Heart left ventricle (tissue), 16 donors: ENCODE measurements at places on chromosomes 1 and 21. TPM values are rescaled to one million over a fixed set of nuclear protein-coding genes. Genes with fewer than 3 reads are reported as not detected.

DNA sequence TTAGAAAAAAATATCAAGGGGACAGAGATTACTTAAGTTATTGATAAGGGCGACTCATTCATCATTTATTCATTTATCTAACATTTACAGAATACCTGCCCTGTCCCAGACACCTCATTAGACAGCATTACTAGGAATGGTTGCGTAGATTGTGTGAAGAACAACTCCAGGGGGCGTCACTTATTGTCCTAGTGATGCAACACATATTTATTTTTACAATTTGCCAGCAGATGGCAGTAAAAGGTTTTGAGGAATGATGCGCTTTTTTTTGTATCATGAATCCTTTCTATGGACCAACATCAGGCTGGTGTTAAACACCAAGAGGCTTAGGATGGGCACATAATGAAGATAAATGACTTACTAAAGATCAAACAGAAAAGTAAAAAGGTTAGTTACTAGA lies 5.5 kb downstream of the NCAM2 start:
- no peaks in the 10 kb centered on the region for H3K36me3 ChIP-seq
- no peaks in the 10 kb centered on the region for H3K27me3 ChIP-seq
- H3K4me3 ChIP-seq, result no peak overlapping the region
- H3K27ac ChIP-seq, result no peak overlapping the region

DNA sequence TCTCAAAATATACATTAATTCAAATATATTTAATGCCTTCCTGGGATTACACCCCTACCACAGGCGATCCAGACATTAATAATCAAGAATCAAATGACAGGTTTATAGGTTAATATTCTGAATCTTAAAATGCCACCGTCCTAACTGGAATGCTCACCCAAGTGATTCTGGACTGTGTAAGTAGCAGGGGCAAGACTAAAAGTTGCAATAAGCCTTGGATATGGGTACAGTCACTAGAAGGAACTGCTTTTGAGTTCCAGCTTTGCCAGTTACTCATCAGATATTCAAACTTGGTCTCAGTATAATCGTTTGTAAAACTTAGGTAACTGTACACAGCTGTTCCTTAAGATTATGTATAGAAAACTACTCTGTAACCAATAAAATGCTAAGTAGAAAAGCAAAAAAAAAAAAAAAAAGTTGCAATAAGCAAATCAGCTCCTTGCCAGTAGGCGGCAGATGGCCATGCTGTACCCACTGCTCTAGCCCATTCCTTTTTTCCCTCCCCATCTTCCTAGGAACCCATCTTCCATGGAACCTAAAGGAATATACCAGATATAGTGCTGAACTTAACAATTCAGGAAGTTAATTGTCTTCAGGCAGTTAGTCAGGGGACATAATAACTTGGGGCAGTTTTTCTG lies 10.5 kb downstream of the RO60 start:
- H3K36me3 ChIP-seq, result peaks cover 22% of the 10 kb centered on the region
- H3K27ac ChIP-seq, result no peak overlapping the region
- no peaks in the 10 kb centered on the region for H3K27me3 ChIP-seq

DNA sequence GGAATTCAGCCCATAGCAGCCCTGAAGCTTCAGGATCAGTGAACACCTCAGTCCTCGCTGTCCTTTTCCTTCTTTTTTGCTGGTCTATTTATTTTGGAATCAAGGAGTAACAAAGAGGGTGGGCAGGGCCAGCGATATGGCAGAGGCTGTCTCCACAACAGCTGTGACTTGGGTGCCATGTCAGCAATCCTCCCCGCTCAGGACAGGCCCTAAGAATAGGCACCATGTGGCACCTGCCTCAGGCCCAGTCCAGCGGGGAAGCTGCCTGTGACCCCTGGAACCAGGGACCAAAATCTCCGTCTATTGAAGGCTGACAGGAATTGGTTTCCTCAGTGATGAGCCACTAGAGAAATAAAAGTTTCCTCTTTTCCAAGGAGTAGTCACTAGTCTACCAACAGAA lies 58.6 kb upstream of the TNR start:
- DNase-seq, result no peak
- H3K27ac ChIP-seq, result no peak overlapping the region
- no peaks in the 10 kb centered on the region for H3K27me3 ChIP-seq
- H3K4me3 ChIP-seq, result no peak overlapping the region
- H3K4me1 ChIP-seq, result no peaks in the 10 kb centered on the region
- no peaks in the 10 kb centered on the region for H3K36me3 ChIP-seq

DNA sequence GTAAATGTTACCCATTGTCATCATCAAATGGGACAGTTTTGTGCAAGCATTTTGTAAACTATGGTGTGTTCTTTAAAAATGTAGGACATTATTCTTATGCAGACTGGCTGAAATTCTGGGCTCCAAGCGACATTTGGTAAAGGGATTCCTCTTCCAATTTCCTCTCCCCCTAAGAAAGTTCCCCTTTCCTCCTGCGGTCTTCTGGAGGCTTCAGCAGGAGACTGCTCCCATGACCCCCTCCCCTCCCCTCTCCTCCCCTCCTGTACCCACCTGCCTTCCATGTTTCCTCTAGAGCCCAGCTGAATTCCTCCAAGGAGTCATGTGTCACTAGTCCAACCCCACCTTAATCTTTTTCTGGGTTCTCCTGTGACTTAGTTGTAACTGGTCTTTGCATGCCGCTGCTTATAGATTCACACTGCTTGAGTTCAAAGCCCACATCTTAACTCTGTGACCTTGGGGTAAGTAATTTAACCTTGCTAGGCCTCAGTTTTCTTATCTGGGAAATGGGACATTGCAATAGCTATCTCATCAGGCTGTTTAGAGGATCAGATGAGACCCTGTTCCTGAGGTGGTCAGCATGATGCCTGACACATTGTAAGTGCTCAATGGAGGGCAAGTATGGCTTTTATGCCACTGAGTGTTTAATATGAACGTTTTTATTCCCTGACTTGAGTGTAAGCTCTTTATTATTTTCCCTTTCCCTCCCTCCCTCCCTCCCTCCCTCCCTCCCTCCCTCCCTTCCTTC lies 69.9 kb upstream of the WDR26 start:
- DNase-seq, result no peak
- H3K27ac ChIP-seq, result peak overlapping the region; percentile 62
- H3K4me1 ChIP-seq, result peaks cover 43% of the 10 kb centered on the region

- no peaks in the 10 kb centered on the region for H3K36me3 ChIP-seq
- H3K27me3 ChIP-seq, result no peaks in the 10 kb centered on the region
- no peak overlapping the region for H3K4me3 ChIP-seq
- no peaks in the 10 kb centered on the region for H3K4me1 ChIP-seq
- H3K27ac ChIP-seq, result no peak overlapping the region
- no peak for DNase-seq
Observed at GRCh38 chr21:22758478-22758877, 1760.3 kb downstream of the NCAM2 start.

- DNase-seq, result no peak
- H3K27ac ChIP-seq, result no peak overlapping the region
- no peak overlapping the region for H3K4me3 ChIP-seq
Observed at GRCh38 chr1:228555074-228555994, 68.2 kb downstream of the RNF187 start.

DNA sequence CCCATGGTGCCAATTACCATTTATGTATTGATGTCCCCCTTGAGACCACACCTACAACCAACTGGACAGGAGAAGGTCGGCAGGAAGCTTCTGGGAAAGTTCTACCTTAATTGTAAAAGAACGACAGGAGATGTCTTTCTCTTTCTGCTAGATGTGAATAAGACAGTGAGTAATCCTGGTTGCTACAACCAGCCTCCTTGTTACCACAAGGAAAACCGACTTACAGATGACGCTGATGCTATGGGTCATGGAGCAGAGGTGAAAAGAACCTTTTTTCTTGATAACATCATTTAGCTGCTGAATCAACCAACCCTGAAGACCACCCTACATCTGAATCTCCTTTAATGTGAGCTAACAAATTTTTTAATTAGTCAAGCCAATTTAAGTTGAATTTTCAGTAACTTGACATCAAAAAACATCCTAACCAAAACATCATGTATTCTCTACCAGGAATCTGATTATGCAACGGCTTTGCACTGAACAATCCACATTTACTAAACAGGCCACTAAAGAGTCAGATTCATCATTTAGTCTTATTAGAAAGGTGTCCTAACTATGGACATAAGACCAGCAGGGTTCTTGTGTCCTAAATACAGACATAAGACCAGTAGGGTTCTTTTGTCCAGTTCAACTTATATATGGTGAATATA lies 23.0 kb downstream of the RGS2 start:
- no peaks in the 10 kb centered on the region for H3K36me3 ChIP-seq
- DNase-seq, result no peak
- H3K4me1 ChIP-seq, result peaks cover 14% of the 10 kb centered on the region
- no peak overlapping the region for H3K4me3 ChIP-seq
- H3K27me3 ChIP-seq, result no peaks in the 10 kb centered on the region

- no peaks in the 10 kb centered on the region for H3K27me3 ChIP-seq
- H3K4me1 ChIP-seq, result peaks cover 16% of the 10 kb centered on the region
- DNase-seq, result peak; percentile 58
- H3K27ac ChIP-seq, result peak within 1 kb of the TSS; percentile 92
Observed at GRCh38 chr1:229342656-229343569, at the start of gene CCSAP. Gene CCSAP (minus strand): TSS chr1:229343047. CDS start chr1:229342465, 582 bp downstream.

- no peak for DNase-seq
- H3K4me3 ChIP-seq, result no peak overlapping the region
- no peaks in the 10 kb centered on the region for H3K27me3 ChIP-seq
Observed at GRCh38 chr1:23643736-23644554, 47.7 kb upstream of the RPL11 start.

GRCh38 chr1:48848035-48848434 lies 71.3 kb upstream of the BEND5 start:
- no peaks in the 10 kb centered on the region for H3K36me3 ChIP-seq
- H3K27ac ChIP-seq, result no peak overlapping the region
- no peaks in the 10 kb centered on the region for H3K4me1 ChIP-seq
- DNase-seq, result no peak
- no peaks in the 10 kb centered on the region for H3K27me3 ChIP-seq
- no peak overlapping the region for H3K4me3 ChIP-seq

DNA sequence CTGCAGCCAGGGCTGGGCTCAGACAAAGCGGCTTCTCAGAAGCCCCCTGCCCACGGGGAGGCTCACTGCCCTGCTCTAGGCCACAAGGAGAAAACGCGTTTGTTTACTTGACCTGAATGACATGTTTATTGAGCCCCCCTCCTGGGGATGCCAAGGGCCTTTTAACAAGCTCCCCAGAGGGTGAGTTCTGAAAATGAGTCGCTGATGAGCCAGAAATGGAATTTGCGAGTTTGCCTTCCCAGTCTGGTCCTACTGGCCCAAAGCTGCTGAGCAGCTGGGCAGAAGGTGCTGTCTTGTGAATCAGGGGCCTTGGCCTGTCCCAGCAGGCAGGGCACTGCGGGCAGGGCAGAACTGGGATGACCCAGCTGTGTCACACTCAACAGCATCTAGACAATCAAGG lies 120.6 kb downstream of the SYF2 start:
- no peaks in the 10 kb centered on the region for H3K36me3 ChIP-seq
- DNase-seq, result no peak
- no peak overlapping the region for H3K4me3 ChIP-seq
- H3K27ac ChIP-seq, result no peak overlapping the region

DNA sequence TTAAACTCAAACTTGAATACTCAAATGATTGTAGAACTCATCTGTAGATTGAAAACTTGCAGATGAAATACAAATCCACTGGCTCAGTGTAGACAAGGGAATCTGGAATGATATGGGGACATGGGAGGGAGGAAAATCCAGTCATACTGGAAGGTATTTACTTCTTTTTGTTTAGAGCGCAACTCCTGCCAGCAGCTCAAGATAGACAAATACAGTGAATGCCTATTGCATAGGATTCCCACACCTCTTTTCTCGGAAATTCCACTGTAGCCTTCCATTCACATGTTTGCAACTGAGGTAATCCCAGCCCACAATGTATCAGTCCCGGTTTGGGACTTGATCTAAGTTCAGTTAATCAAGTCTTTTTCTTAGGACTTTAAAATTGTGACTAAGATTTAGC lies 311.2 kb downstream of the PTPRC start:
- no peak overlapping the region for H3K27ac ChIP-seq
- no peak overlapping the region for H3K4me3 ChIP-seq
- no peak for DNase-seq
- H3K4me1 ChIP-seq, result no peaks in the 10 kb centered on the region
- H3K36me3 ChIP-seq, result no peaks in the 10 kb centered on the region

GRCh38 chr21:38816400-38816977 lies 10.8 kb downstream of the ETS2 start:
- H3K4me3 ChIP-seq, result no peak overlapping the region
- peaks cover 57% of the 10 kb centered on the region for H3K36me3 ChIP-seq
- H3K27me3 ChIP-seq, result no peaks in the 10 kb centered on the region

DNA sequence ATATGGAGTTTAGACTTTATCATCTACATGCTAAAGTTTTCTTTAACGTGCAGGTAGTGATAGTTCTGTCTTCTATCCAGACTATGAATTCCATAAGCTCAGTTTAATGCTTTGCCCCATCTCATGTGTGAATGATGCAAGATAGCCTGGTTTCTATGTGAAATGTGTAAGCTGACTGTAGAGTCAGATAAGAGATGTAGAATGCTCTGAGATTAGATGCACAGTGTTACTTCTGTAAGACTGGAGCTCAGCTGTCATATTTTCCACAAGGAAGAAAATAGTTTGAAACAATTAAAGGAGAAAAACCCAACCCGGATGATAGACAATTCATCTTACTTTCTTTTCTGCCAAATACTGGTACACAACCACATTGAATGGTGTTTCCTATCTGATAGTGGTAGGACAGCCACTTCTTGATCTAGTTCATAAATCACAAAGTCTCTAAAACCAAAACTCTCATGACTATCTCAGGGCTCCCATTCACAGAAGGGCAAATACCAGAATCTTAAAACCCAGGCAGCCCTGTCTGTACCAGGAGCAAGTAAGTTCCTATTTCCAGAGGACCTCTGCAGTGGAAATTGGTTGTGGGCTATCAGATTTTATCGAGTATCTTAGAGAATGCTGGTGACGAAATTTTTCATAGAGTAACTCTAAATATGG lies 50.6 kb downstream of the TBX15 start:
- no peak for DNase-seq
- no peaks in the 10 kb centered on the region for H3K27me3 ChIP-seq
- no peaks in the 10 kb centered on the region for H3K4me1 ChIP-seq
- H3K4me3 ChIP-seq, result no peak overlapping the region
- H3K36me3 ChIP-seq, result no peaks in the 10 kb centered on the region

GRCh38 chr1:82820816-82821215 lies 1020.1 kb downstream of the ADGRL2 start:
- no peaks in the 10 kb centered on the region for H3K4me1 ChIP-seq
- no peaks in the 10 kb centered on the region for H3K27me3 ChIP-seq
- H3K4me3 ChIP-seq, result no peak overlapping the region
- H3K36me3 ChIP-seq, result no peaks in the 10 kb centered on the region
- H3K27ac ChIP-seq, result no peak overlapping the region

The MOB3C gene
- total RNA-seq, result 15.5 TPM

The TMEM9 gene
- 35.3 TPM for total RNA-seq

The FCRL2 gene
- total RNA-seq, result not detected

The RNU1-1 gene
- total RNA-seq, result 3,522 TPM

The RHEX gene
- not detected for total RNA-seq

The JAM2 gene
- 15.4 TPM for total RNA-seq

The PEX10 gene
- total RNA-seq, result 17.8 TPM

The AMY1B gene
- total RNA-seq, result not detected

The PERM1 gene
- total RNA-seq, result 99.4 TPM

The CD1B gene
- not detected for total RNA-seq
